ENCODE measurements at places on chromosomes 11 and 22.

- DNase-seq = no peak
These were observed 77.6 kb downstream of the ENTHD1 start for GRCh38 chr22:39815932-39816331.

GRCh38 chr11:64564947-64565889 is 25.8 kb upstream of the SLC22A12 start:
- DNase-seq = no peak

DNA sequence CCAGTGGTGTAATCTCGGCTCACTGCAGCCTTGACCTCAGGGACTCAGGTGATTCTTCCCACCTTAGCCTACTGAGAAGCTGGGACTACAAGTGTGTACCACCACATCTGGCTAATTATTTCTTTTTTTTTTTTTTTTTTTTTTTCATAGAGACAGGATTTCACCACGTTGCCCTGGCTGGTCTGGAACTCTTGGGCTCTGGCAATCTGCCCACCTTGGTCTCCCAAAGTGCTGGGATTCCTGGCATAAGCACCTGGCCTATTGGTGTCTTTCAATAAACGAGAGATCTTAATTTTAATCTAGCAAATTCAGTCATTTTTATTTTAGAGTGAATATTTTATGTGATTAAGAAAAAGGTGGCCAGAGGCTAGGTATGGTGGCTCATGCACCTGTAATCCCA is 40.1 kb downstream of the DGCR2 start:
- no peak for DNase-seq

DNA sequence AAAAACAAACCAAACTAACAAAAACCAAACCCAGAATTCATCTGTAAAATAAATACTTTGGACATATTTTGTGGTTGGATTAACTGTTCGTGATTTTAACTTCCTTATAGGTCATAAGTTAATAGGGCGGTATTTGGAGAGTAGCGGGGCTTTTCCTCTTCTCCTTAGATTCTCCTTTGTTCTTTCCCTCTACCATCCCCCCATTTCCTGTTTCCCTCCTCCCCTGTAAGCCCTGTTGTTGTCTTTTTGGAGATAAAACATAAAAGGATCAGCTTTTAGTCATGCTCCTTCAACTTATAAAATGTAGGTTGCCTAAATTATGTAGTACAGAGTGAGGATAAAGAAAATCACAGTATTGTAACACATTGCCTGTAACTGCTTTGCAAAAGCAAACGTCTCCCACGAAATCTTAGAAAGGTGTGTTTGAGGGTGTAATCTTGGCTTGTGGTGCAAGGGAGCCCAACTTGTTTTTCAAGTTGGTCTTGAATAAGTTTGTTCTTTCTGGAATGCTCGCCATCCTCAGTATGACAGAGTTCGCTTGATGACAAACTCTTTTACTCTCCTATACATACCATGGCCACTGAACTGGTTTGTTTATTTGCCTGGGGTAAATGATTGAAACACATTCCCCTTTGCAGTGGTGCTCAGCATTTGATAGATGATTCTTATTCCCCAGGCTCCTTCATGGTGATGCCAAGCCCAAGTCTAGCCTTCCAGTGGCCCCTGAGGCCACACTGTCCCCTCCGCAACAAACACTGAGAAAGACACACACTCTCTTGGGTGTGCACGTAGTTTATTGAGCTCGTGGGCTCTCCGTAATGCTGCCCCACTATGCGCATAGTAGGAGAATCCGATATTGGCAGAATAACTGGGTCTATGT is 49.4 kb downstream of the TEAD1 start:
- DNase-seq = no peak

- no peak for DNase-seq
These were observed 5.8 kb upstream of the ATG16L2 start for GRCh38 chr11:72808331-72808798.

DNA sequence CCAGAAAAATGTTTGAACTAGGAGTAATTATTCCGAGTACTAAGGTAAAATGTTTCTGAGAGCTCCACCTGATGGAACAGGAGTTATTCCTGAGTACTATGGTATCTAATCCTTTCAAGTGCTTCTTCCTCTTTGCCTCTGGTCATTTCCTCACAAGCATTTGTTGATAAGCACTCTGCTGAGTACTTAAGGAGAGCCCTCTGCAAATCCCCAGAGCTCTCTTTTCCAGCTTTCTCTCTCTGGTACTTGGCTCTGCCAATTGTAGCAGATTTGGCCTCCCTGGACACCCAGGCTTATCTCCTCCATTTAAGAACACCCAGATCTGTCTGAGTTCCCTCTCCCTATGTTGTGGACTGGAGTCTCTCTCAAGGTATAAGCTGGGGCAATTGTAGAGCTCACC is 457.0 kb downstream of the MN1 start:
- DNase-seq = no peak

DNA sequence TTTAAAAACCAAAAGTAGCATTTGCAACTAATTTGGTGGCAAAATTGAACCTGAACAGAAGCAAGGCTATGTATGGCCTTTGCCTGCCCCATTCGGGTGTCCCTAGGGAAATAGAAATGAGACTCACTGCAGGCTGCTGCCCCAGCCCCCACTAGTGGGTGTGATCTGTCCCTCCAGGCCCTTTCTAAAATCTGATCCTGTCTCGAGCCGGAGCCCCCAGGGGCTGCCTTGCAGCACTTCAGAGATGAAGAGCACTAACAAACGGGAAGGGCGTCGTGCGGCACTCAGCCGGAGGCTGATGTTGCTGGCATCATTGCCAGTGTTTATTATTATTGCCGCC is 43.2 kb downstream of the CD82 start:
- no peak for DNase-seq

GRCh38 chr11:11931461-11932055 is 76.9 kb downstream of the DKK3 start:
- DNase-seq = no peak

DNA sequence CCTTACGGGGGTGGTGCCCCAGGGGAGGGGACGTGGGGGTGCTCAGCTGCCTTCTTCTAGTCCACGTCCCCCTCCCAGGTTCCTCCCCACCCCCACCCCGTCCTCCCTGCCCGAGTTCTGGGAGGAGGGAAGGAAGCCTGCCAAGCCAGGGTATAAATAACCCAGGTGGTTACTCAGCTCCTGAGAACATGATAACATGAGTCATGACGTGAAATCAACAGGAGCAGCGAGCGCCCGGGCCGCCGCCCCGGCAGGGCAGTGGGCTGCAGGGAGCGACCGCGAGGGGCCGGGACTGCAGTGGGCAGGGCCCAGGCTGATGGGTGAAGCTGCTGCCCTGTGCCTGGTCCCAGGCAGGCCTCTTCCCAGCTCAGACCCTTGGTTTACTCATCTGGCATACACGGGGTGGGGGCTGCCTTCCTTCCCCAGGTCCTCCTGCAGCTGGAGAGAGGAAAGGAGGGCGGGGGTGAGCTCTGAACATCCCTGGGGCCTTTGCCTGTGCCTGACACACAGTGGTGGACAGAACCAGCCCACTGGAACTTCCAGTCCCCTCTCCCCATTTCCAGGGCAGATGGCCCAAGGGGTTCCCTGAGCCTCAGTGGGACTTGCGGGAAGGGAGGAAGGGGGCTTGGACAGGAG is 8.8 kb upstream of the PDGFB start:
- no peak for DNase-seq

DNA sequence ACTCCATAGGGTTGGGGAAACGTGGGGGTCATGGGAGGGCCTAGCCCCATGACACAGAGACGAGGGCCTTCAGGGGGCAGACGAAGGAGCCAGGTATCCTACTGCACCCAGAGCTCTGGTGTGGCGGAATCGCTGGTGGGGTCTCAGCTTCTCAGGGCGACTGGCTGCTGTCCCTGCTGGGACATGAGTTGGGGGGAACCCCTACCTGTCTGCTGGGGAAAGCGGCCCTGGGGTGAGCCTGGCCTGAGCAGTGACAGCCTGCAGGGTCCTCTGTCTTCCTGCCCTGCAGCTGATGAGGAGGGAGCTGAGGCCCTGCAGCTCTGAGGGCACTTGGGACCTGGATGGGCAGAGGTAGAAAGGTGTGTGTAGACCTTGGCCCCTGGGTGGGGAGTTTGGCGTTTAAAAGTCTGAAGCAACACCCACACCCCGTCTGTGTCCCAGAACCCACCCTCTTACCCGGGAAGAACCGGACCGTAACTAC is 33.6 kb upstream of the GRAMD4 start:
- DNase-seq = no peak

- no peak for DNase-seq
These were observed 3.7 kb downstream of the SSTR3 start for GRCh38 chr22:37208401-37209139.

- DNase-seq = no peak
These were observed 39.5 kb downstream of the LMO1 start for GRCh38 chr11:8224161-8224591.

DNA sequence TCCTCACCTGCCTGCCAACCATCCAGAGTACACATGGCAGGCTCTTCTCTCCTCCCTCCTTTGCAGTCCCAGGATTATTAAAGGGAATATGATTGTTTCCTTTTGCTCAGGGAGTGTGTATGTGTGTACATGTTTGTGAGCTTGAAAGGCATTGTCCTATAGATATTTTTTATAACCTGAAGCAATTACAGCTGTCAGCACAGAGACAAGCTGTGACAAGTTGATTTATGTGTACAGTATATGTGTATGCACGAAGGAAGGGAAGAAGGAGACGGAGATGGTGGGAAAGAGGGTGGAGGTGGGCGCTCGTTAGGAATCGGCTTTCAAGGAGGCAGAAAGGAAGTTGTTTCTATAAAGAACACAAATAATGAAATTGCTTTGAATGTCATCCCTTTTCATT is 537.0 kb downstream of the NTM start:
- DNase-seq = no peak

Measured in activated T-cell treated with anti-CD3 and anti-CD28 coated beads for 1 hour (primary cell).